Ovary (tissue), 10 donors: ENCODE measurements at places on chromosomes 5 and 9. TPM values are rescaled to one million over a fixed set of nuclear protein-coding genes. Genes with fewer than 3 reads are reported as not detected.

GRCh38 chr5:2148312-2149194 lies 265.8 kb upstream of the IRX4 start:
- no peaks in the 10 kb centered on the region for H3K36me3 ChIP-seq
- no peaks in the 10 kb centered on the region for H3K4me1 ChIP-seq
- DNase-seq: no peak
- H3K4me3 ChIP-seq: no peak overlapping the region
- H3K27me3 ChIP-seq: no peaks in the 10 kb centered on the region

DNA sequence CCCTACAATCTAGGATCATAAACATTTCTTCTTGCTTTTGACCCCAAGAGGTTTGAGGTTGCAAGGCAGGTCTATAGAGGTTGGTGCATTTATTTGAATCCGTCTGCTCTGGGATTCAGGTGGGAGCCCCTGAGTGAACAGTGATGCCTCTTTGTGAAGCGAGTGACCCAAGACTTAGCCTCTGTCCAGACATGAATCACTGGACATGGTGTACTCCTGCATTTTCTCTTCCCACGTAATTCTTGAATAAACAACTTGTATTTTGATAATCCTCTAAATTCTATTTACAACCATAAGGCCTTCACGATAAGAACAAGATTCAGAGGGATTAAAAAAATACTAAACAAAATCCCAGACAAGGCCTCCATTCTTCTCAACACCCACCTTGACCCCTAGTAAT lies 67.5 kb upstream of the PLPP6 start:
- H3K4me3 ChIP-seq: no peak overlapping the region
- H3K36me3 ChIP-seq: no peaks in the 10 kb centered on the region
- no peaks in the 10 kb centered on the region for H3K4me1 ChIP-seq
- H3K27ac ChIP-seq: no peak overlapping the region
- DNase-seq: no peak

GRCh38 chr9:84841931-84842330 lies 172.4 kb downstream of the NTRK2 start:
- no peak overlapping the region for H3K4me3 ChIP-seq
- no peaks in the 10 kb centered on the region for H3K36me3 ChIP-seq
- H3K27ac ChIP-seq: no peak overlapping the region
- no peaks in the 10 kb centered on the region for H3K27me3 ChIP-seq
- H3K4me1 ChIP-seq: no peaks in the 10 kb centered on the region

DNA sequence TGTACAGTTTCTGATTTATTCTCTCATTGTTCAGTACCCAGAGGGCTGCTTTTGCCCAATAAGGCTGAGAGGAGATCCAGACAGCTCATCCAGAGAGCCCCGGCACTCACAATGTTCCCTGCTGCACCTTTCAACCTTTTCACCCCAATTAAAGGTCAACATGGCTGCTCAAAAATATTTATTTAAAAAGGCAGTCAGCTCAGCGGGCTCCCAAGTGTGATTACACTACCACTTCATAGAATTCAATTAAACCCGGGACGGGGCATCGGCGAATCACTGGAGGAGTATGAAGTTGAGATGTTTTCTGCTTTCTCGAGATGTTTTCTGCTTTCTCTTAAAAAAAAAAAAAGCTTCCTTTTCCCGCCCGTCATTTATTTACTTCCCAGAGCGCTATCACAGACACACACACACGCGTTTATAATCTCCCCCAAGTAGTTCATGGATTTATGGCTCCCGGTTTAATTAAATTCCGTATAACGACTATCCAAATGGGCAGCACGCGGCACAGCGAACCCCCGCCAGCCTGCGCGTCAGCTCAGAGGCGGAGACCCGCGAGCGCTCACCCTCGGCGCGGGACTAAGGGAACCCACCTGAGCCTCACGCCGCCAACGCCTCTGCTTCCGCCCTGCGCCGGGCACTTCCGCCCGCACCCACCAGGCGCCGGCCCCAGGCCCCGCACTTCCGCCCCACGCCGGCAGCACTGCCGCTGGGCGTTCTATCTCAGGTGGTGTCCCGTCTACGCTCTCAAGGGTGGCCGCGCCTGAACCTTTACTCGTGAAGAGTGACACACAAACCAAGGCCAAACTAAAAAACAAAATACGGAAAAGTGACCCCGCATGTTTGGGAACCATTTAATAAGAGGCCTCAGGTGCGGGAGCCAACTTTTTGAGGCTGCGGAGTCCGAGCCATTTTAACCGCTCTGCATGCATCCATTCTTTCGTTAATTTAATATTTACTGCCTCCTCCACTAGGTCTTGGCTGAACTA lies at the start of gene C5orf63:
C5orf63 (minus strand) TSS at position 642 of the 986 bp plus-strand sequence. CDS start 14,507 bp downstream, outside the sequence.
- DNase-seq: peak; percentile 54
- no peaks in the 10 kb centered on the region for H3K27me3 ChIP-seq
- peak within 1 kb of the TSS; percentile 65 for H3K4me3 ChIP-seq

DNA sequence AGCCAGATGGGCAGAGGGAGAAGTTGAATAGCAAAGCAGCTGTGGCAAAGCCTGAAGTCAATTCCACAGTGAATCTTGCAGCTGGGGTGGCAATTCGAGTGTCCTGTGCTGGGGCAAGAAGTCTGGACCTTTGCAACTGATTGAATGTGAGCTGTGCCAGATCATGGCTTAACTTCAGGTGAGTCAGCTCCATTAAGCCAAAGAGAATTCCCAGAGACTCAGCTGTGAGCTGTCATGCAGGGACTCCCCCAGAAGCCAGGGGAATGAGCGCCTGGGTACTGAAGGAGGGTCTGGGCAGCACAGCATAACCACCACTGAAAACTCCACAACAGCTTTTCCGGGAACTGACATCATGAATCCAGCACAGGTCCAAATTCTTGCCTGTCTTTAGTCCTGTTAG lies 153.5 kb upstream of the TRPC7 start:
- no peak overlapping the region for H3K27ac ChIP-seq
- H3K36me3 ChIP-seq: no peaks in the 10 kb centered on the region
- DNase-seq: no peak
- no peak overlapping the region for H3K4me3 ChIP-seq

DNA sequence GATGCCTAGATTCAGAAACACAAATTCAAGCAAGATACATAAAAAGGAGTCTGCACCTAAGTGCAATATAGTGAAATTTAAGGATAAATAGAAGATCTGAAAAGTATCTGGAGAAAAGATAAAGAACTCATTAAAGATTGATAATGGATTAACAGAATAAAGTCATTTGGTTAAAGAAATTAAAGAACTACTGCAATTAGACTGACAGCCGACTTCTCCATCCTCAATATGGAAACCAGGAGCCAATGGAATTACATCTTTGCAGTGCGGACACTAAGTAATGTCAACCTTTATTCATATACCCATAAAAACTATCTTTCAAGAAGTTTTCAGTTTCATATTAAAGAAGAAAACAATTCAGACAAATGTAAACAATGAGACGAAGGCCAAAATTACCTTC lies 81.0 kb downstream of the MRPL36 start:
- DNase-seq: no peak
- H3K27ac ChIP-seq: no peak overlapping the region
- no peak overlapping the region for H3K4me3 ChIP-seq
- no peaks in the 10 kb centered on the region for H3K36me3 ChIP-seq
- H3K4me1 ChIP-seq: no peaks in the 10 kb centered on the region

DNA sequence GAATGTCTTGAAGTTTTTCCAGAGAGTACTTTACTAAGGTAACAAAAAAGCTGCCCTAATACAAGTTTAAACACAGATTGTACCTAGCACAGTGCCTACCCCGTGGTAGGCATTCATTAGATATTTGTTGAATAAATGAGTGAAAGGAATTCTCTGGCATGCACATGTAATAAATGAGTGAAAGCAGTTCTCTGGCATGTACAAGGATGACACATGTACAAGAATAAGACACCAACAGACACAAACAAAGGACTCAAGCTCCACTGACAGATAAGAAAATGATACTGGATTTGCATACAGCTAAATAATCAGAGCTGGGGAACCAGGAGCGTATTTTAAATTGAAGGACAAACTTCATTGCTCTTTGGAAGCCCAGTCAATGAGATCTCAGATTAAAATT lies 535.8 kb downstream of the EFNA5 start:
- H3K4me1 ChIP-seq: no peaks in the 10 kb centered on the region
- DNase-seq: no peak
- no peak overlapping the region for H3K27ac ChIP-seq
- no peak overlapping the region for H3K4me3 ChIP-seq

GRCh38 chr5:94702729-94703128 lies 84.3 kb downstream of the SLF1 start:
- no peak for DNase-seq
- H3K27ac ChIP-seq: no peak overlapping the region
- H3K27me3 ChIP-seq: no peaks in the 10 kb centered on the region
- H3K36me3 ChIP-seq: no peaks in the 10 kb centered on the region
- H3K4me3 ChIP-seq: no peak overlapping the region

DNA sequence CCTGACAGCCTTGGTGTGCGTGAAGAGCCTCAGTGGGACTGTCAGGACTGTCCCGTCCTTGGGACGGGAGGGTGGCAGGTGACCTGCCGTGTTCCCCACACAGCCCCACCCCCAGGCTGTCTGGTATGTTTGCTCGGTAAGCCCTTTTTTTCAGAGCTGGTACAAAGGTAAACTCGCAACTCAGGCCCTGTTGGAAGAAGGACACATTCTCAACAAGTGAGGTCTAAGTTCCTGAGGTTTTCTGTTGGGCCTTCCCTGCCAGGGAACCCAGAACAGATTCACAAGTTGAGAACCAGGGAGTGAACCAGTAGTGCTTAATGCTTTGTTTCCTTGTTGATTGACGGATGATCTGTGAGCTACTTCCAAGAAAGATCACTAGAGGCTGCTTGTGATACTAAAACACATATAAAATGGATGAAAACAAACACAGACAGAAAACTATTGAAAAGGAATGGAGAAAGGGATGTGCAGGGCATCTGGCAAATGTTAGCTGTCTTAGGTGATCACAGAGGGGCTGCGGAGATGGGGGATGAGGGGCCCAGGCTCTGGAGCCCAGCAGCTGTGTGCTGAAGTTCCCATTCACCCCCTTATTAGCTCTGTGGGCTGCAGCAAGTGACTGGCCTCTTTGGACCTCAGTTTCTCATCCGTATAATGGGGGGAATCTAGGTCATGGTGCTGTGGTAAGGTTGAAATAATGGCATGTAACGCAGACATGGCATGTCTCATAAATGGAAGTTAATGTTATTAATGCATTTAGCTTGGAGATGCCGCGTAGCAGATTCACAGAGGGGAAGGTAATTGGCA lies 2.7 kb downstream of the NDST1 start:
- H3K36me3 ChIP-seq: no peaks in the 10 kb centered on the region
- DNase-seq: no peak
- H3K4me1 ChIP-seq: peaks cover 48% of the 10 kb centered on the region
- H3K4me3 ChIP-seq: no peak overlapping the region

- no peaks in the 10 kb centered on the region for H3K4me1 ChIP-seq
- H3K36me3 ChIP-seq: no peaks in the 10 kb centered on the region
- no peak for DNase-seq
- no peak overlapping the region for H3K27ac ChIP-seq
- H3K4me3 ChIP-seq: no peak overlapping the region
Observed at GRCh38 chr5:72922422-72922821, 33.4 kb upstream of the FCHO2 start.

DNA sequence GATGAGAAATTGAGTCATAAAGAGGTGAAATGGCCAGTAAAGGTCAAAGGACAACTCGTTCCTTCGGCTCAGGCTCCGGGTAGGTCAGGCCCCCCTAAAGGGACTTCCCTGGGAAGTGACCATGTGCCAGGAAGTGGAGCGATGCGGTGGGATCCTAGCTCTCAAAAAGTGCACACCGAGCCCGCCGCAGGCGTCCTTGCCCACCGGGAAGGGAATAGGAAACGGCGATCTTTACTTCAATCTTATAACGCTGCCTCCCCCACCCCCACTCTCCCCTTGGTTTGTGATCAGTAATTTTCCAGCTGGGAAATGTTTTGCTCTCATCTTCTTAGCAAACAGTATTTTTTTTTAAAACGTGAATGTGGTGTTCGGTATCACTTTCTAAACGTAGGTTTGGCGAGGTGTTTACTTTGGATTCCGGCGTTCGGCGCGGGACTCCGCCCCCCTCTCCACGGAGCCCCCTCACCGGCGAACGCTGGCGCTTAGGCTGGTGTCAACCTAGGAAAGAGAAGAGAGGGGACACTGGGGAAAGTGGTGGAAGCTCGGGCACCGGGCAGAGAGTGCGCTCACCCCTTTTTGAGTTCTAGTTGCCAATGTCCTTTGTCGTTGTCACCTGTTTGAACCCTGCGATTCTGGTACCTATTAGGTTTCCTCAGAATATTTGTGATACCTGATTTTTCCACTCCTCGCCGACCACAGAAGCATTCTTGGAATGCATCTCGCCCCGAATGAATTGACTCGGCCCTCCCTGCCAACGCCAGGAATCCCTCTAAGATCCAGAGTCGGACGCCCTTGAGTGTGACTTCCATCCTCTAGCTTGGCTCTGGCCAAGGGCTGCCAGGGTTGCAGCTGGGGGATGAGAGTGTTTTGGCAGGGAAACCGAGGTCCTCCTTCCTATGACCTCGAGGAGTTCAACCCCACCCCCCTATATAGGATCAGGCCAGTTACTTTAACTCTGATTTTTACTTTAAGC lies 1.8 kb upstream of the KLF4 start:
- peaks cover 2% of the 10 kb centered on the region for H3K4me1 ChIP-seq
- no peaks in the 10 kb centered on the region for H3K27me3 ChIP-seq
- peak; percentile 70 for DNase-seq
- peak overlapping the region; percentile 46 for H3K4me3 ChIP-seq
- no peaks in the 10 kb centered on the region for H3K36me3 ChIP-seq

DNA sequence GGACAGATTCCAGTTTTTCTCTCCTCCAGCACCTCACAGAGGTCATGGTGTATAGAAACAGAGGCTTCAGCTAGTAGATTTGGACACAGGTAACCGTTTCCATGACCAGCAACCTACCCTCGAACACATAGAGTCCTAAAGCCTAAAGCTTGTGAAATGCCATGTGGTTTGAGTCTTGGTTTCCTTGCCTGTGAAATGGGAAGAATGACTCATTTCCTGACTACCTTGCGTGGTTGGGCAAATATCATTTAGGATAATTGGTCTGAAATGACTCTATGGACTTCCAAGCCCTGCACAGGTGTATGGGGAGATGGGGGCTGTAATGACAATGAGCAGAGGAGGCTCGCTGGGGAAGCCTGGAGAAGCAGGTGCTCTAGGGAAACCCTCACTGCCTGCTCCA lies 134.6 kb downstream of the TTLL11 start:
- H3K4me3 ChIP-seq: no peak overlapping the region
- no peaks in the 10 kb centered on the region for H3K36me3 ChIP-seq
- H3K27ac ChIP-seq: no peak overlapping the region
- no peak for DNase-seq

The CAVIN4 gene
- 0.20 TPM for total RNA-seq

The CDH18 gene
- not detected for total RNA-seq

The MTAP gene
- total RNA-seq: 34.5 TPM

The F12 gene
- not detected for total RNA-seq

The SWI5 gene
- 48.9 TPM for total RNA-seq

The ZNF367 gene
- total RNA-seq: 1.9 TPM

The PDGFRB gene
- total RNA-seq: 243 TPM
